ENCODE measurements at places on chromosomes 6 and 20. TPM values are rescaled to one million over a fixed set of nuclear protein-coding genes. Genes with fewer than 3 reads are reported as not detected.

MAS1 gene
- total RNA-seq: not detected

NOTCH4 gene
- total RNA-seq: not detected

PDCD2 gene
- total RNA-seq: 231 TPM

PEX6 gene
- 33.5 TPM for total RNA-seq

CENPB gene
- total RNA-seq: 81.5 TPM

OOEP gene
- total RNA-seq: not detected

TSHZ2 gene
- not detected for total RNA-seq

POPDC3 gene
- 1.8 TPM for total RNA-seq

DNA sequence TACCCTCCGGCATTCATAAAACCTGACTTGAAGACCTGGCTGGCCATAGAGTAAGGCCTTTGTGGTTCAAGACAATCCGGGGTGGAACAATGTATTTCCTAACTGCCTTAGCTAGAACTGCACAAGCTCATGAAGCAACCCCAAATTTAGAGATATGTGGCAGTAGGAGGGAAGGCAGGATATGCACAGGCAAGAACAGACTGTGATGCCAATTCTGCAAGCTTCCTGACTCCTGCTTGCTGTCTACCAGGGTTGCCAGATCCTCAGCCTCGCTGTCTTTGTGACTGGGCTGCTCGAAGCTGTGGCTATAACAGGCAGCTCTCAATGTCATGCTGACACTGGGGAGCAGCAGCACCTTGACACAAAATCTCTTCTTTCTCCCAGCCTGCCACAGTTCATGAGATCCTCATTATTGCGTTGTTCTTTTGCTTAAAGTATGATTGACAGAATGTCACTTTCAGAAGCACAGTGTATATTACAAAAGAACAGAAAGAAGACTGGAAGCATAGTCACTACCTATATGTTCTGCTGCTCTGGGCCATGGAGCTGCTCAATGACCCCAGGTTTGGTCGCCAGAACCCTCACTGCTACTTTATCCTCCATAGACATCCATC is 18.3 kb upstream of the SHLD1 start:
- DNase-seq: no peak

DNA sequence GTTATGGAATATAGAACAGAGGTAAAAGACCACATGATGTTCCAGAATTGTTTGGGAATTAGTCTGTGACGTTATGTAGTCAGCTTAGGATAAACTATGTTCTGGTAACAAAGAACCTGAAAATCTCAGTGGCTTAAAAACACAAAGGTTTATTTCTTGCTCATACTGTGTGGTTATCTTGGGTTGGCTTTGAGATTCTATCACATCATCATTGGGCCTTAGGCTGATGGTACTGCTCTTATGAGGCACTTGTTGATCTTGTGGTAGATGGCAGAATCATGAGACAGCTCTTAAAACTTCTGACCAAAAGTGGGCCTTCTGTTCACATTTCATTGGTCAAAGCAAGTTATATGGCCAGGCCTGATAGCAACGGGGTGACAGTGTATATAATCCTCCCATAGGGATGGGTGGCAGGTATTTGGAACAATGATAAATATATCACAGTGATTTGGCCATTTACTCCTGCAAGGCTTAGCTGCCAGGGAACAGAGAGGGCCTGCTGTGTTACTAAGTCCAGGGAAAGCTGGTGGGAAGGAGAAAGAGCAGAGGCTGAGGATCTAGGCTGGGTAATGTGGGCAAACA is 13.5 kb downstream of the DHX35 start:
- no peak for DNase-seq

- no peak for DNase-seq
Observed at GRCh38 chr6:79047072-79047471, 31.0 kb downstream of the PHIP start.

- DNase-seq: no peak
Observed at GRCh38 chr6:138956244-138956924, 31.7 kb downstream of the REPS1 start.

DNA sequence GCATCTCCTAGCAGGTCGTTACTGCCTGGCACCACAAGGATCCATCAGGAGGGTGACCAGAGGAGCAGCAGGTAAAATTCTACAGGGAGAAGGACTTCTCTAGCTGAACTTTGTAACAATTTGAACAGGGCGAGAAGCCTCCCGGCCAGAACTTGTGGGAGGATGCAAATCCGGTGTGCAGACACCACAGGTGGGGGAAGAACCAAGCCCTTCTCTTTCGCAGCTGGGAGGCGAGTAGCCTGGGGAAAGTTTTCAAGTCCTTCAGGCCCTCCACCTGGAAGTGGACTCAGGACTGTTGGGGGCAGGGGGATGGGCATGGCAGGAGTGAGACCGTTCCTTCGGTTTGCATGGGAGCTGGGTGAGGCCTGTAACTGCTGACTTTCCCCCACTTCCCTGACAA is 42.7 kb upstream of the FAM210B start:
- DNase-seq: no peak

DNA sequence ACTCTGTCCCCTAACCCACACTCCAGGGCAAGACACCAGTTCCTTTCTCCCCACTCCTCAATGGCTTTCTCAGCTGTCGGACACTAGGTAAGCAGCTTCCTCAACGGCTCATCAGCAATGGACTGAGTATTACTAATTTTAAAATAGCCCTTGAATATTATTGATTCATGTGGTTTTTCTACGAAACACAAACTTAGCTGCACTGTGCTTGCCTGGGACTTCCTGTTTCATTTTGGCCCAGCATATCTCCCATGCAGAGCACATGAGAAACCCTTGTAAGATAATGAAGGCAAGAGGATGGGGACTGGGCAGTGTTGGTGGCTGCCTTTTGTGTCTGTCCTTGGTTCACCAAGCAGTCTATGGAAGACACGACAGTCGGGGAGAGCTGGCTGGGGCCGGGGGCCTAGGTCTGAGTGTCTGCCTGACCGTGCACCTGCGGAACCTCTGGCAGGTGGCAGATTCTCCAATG is 48.9 kb downstream of the RNASET2 start:
- DNase-seq: no peak

DNA sequence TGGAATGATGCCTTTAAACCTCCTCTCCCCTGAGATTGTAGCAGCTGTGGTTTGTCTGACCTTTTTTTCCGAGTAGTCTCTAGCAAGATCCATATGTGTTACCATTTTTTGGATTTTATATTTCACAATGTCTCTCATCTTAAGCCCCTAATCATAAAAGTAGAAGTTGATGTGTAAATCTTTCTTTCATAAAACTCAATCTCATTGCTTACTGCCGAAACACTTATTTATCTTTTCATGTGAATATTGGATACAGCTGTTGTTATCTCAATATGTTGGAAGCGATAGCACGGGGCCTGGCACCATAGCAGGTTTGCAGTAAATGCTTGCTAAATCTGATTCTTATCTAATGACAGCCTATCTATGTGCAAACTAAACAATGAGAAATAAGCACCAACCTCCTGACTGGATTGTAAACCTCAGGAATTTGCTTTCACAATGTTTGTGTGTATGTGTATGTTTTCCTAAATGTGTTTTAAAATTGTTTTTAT is 14.2 kb downstream of the SMPDL3A start:
- DNase-seq: no peak

DNA sequence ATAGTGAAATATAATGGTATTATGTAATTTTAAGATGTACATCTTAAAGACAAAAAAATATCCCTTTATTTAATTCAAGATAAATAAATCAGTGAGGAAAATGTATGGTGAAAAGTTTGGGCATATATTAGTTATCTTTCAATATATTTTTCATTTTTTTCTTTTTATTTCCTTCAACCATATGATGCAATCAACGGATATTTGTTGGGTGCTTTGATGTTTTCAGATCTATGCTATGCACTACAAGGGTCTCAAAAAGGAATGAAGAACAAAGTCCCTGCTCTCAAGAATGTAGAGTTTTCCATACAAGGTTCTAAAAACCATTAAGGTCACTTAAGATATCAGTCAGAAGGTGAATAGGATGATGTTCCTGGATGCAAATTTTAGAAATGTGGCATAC is 258.0 kb downstream of the KHDC1L start:
- DNase-seq: no peak

GRCh38 chr20:32031007-32031958 is 20.8 kb upstream of the HCK start:
- DNase-seq: peak; percentile 85

All from MG63 (cell line).